OCI-M1 (cell line): ENCODE measurements at places on chromosomes 1 and 21.

- DNase-seq: no peak
Measured at GRCh38 chr1:89834083-89834704, 13.4 kb downstream of the LRRC8D start.

DNA sequence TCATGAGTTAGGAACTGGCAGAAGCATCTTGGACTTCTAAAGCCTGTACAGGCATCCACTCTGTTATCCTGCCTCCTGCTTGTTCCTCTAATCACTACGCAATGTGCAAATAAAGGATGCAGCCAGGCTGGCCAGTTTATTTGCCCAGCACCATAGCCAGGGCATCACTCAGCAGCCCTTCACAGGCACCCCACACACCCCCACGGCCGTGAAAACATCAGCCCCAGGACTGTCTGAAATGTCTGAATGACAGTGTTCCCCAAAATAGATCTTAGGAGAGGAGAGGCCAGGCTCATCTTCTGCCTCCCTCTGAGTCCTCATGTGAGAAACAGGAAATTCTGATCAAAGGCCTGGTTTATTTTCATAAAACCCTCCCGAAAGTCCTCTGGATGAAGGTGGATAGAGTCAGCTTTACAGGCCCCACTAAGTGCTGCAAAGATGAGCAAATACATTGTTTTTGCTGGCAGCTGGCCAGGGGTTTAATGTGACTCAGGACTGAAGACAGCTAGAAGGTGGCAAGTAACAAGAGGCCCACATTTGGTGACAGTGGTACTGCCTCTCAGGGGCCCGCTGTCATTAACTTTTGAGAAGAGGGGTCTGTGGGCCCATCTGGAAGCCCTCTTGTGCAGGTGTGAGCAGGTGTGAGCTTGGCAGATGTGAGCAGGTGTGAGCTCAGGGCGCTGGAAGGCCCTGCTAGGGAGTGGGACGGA, 32.9 kb downstream of the GRHL3 start:
- no peak for DNase-seq

GRCh38 chr1:38567401-38567800, 292.2 kb downstream of the RRAGC start:
- DNase-seq: no peak

DNA sequence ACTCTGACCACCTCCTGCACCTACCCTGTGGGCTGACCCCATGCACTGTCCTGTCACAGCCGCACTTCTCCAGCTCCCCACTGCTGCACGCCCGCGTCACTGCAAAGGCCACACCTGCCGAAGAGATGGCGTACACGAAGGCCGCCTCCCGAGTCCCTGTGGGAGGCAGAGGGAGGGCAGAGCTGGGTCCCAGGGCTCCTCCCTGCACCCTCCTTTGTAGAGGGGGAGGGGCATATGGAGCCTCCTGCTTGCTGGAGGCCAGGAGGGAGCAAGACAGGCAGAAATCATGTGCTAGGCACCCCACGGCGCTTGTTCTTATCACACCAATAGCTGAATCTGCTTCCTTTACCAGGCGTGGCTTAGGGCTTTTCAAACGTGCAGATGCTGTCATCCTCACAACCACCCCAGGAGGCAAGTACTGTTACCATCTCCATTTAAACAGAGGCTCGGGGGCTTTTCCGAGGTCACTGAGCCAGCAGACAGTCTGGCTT, 21.4 kb downstream of the WNT4 start:
- DNase-seq: no peak

DNA sequence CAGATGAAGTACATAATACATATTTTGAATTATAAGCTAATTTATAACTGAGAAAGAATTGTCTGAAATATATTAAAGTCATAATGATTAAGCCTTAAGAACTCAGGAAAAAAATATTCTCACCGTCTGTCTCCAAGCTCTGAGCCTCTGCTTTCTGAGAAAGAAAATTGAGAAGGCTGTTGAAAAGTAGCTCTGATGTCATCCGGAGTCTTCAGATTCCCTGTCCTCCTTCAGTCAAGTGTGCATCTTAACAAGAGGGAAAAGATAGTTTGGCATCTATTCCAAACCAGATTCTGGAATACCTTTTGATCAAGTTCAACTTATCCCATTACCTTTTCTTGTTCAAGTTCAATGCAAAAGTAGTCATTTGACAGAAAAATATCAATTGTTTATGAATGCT, 50.6 kb downstream of the NRIP1 start:
- no peak for DNase-seq

- DNase-seq: no peak
Measured at GRCh38 chr1:246274186-246274585, 232.9 kb downstream of the SMYD3 start.

- DNase-seq: no peak
Measured at GRCh38 chr21:26130249-26130881, 40.2 kb downstream of the APP start.

- no peak for DNase-seq
Measured at GRCh38 chr1:150550222-150551050, 1.2 kb downstream of the ADAMTSL4 start.

GRCh38 chr1:93620841-93621210, 60.8 kb downstream of the BCAR3 start:
- no peak for DNase-seq

DNA sequence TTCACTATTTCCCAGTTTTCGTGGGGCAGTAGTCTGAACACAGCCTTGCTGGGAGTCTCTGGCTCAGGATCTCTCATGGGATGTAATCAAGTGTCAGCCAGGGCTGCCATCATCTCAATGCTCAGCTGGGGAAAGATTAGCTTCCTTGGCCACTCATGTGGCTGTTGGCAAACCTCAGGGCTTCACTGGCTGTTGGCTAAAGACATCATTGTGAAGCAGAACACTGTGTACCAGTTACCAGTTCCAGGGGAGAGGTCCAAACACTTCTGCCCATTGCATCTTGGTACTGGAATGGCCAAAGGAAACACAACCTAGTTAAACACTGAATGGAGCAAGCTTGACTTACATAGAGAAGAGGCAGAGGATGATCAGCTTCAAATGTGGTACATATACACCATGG, 33.7 kb downstream of the AADACL4 start:
- DNase-seq: no peak

- DNase-seq: no peak
Measured at GRCh38 chr1:156070548-156070947, 9.6 kb downstream of the RAB25 start.

- DNase-seq: no peak
Measured at GRCh38 chr1:243315893-243316292, 60.1 kb downstream of the SDCCAG8 start.

- DNase-seq: no peak
Measured at GRCh38 chr21:38992737-38993136, 187.0 kb downstream of the ETS2 start.

DNA sequence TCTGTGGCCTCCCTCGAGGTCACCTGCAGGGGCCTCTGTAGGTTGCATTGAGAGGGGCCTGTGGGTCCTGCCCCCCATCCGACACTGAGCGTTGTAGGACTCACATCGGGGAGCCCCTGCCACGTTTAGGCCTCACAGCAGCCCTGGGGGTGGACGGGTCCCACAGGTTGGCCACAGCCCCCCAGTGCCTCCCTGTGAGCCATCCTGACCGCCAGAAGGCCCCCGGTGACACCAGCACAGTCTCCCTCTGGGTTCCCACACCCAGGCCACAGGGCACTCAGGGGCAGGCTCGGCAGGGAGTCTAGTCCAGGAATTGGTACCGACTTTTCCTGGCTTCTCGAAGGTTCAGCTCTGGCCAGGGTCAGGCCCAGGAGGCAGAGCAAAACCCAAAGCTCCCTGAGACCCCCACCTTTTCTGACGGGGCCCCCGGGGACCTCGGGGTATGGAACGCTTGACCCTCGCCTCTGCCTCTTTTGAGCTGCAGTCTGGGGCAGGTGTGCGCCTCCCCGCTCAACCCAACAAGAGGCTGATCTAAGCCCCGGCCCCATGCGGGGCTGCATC, 13.9 kb upstream of the POFUT2 start:
- no peak for DNase-seq

- DNase-seq: no peak
Measured at GRCh38 chr21:45318556-45319404, 31.1 kb upstream of the POFUT2 start.

DNA sequence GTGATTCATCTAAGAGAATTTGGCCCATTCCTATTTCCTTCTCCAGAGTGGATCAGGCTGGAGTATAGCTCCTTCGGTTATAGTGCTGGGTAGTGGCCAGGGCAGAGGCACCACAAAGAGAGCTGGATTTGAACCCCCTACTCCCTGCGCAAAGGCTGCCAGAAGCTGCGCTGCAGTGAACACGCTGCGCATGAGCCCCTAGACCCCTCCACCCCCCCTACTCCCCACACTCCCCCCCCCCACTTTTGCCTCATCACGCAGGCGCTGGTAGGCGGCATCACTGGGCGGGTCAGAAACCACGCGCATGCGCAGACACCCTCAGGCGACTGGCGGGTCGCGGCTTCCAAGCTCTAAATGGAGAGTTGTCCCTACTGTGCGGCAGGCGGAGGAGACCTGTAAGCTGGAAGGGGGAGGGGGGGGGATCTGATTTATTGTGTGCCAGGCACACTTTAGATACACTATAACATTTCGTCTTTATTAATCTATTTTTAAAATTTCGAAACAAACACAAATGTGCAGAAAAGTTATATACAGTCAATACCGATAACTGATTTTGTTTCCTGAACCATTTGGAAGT, 38.7 kb upstream of the HMGN1 start:
- DNase-seq: peak; percentile 98

DNA sequence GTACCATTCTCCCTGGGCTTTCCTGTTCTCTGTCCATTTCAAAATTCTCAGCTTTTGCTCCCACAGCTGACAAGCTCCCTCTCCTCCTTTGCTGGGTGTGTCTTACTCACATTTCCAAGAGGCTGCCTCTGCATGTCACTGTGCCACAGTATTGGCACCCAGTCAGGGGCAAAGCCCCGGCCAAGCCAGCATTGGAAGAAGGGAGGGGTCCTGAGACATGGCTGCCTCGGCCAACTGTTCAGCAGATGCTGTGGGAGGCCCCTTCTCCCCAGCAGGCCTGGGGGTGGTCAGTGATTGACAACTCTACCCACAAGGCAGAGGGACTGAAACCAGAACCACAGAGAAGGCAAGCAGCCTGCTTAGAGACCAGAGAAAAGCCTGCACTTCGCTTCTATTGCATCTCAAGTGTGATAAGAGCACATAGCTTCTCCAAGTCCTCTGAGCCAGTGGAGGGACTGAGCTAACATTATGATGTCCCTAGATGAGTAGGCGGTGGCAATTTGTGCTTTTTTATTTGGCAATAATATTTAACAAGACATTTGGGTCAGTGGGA, 294.1 kb downstream of the SIPA1L2 start:
- no peak for DNase-seq

DNA sequence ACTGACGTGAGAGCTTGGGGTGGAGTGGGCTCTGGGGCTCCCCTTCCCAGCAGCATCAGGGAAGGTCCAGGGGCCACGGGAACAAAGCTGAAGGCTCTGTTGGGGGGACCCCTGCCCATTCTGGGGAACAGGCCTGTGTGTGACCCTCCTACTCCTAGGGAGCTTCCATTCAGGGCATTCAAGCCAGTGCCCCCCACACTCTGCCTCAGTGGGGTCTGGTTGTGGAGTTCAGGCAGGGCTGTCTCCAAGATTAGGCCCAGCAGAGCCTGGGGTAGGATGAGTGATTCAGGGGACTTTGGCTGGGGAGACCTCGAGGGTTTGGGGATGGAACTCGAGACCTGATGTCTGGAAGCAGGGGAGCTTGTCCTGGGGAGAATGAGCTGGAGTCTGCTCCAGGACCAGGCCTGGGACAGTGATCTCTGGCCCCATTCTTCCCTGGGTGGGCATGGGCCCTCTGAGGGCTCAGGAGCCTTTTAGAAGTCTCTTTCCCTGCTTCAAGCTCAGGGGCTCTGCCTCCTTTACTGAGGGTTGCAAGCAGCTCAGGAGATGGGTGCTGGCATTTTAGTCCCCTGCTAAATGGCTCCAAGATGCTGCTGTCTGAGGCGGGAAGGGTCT, 81.7 kb downstream of the PTPRU start:
- DNase-seq: no peak

GRCh38 chr1:23528250-23528978, 2.6 kb downstream of the E2F2 start:
- DNase-seq: peak; percentile 93

DNA sequence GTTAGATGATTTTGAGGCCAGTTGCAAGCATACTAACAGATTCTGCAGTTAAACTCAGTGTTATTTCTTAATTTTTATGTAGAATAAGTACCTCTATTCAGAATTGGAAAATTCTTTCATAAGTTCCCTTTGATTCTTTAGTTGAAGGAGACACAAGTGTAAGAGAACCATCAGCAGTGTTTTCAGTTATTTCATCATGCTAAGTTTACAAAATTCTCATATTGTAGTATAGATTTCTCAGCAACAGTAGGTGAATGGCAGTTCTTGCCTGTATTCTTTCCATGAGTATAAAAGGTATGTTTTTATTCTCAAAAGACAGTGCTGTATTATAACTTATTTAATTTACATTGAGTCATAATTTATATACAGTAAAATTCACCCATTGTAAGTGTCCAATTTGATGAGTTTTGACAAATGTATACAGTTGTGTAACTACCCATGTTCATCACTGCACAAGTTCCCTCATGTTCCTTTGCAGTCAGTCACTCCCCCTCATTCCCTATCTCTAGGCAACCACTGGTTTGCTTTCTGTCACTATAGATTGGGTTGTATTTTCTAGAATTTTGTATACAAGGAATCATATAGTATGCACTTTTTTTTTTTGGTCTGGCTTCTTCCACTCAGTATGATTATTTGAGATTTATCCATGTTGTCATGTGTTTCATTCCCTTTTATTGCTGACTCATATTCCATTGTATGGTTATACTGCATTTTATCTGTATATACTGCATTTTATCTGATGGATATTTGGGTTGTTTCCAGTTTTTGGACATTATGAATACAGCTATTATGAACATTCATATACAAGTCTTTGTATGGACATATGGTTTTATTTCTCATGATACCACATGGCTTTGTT, 3.9 kb downstream of the RPS6KC1 start:
- peak; percentile 93 for DNase-seq

DNA sequence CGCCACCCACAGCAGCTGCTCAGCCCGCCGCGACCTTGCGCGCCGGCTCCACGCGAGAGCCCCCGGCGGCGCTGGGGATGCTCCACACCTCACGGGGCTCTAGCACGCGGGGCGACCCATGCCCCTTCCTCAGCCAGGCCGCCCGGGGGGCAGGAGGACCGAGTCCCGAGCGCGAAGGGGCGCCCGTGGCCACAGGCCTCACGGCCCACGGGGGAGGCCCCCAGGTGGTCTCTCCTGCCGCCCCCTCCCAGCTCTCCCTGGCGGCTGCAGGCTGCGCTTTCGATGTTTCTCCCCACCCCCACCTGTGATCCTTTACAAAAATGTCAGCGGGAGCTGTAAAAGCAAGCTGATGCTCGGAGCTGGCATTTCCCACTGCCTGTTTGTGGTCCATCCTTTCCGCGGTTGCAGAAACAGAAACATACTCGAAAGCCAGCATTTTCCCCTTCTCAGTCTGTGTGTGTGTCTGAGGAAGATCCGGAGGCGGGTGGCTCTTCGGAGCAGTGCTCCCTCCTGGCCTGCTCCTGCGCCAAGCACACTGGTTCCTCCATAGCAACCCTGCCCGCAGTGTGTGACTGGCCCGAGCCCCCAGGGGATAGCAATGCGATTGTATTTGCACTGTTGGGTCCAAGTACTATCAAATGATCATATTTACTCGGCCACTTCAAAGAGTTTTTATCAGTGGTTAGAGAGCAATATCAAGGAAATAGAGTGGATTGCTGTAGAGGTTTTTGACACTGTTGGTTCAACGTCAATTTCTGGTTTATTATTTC, 2.1 kb downstream of the KIF26B start:
- DNase-seq: no peak

- no peak for DNase-seq
Measured at GRCh38 chr1:63790989-63791388, 17.2 kb downstream of the ROR1 start.
